ENCODE measurements at places on chromosomes 11 and 22.
A peak's percentile ranks its signal among the peaks of the same experiment; 100 is the strongest.

GRCh38 chr11:17855531-17856290 is 121.1 kb downstream of the KCNC1 start:
- DNase-seq: peak; percentile 8

- no peak for DNase-seq
Measured at GRCh38 chr11:3959903-3960265, 104.4 kb downstream of the STIM1 start.

GRCh38 chr22:26939466-26939865 is 282.1 kb downstream of the MIAT start:
- peak; percentile 10 for DNase-seq

DNA sequence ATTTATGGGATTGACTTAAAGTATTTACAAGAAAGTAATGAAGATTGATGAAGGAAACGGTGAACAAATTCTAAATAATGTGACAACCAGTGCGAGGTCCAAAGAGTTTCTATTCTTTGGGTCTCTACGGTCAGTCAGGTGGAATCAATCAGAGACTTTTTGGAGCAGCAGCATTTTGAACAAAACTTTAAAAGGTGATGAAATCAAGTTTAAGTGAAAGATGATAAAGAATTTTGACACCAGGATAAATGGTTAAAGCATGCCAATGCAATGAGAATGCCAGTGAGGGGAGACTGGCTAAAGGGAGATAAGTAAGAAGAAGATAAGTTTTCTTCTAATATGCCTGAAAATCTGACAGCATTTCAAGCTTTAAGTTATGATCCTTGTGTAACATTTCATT is 67.9 kb downstream of the DCUN1D5 start:
- no peak for DNase-seq

DNA sequence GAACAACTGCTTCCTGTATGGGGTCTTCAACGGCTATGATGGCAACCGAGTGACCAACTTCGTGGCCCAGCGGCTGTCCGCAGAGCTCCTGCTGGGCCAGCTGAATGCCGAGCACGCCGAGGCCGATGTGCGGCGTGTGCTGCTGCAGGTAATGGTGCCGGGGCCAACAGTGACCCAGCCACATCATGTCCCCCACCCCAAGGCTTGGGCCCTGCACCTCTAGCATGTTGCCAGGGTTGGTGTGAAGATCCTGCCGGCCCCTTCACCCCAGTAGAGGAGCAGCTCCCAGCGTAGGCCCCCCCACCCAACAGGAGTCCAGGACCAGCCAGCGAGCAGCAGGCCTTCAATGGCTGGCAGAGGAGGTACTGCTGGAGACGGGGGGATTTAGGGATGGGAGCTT is 15.9 kb downstream of the TAB1 start:
- no peak for DNase-seq

DNA sequence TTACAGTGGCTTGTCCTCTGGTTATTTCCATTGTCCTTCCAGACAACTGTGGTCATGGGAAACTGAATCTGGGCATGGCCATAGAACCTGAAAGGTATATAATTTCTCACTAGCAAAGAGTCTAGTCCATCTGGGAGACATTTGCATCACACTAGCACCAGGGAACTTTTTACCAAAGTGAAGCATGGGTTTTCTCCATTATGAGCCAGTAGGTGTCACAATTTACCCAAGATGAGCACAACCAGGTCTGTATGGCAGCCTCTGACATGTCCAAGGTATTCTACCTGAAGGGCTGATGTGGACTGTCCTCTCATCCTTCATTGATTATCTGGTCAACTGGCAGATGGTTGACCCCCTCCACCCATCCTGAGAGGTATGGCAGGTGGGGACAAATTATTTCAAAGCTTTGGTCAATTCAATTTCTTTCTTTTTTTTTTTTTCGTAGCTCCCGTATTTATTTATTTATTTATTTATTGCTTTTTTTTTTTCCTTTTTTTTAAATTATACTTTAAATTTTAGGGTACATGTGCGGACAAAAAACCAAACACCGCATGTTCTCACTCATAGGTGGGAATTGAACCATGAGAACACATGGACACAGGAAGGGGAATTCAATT is 425.9 kb downstream of the TMEM135 start:
- DNase-seq: peak; percentile 25

DNA sequence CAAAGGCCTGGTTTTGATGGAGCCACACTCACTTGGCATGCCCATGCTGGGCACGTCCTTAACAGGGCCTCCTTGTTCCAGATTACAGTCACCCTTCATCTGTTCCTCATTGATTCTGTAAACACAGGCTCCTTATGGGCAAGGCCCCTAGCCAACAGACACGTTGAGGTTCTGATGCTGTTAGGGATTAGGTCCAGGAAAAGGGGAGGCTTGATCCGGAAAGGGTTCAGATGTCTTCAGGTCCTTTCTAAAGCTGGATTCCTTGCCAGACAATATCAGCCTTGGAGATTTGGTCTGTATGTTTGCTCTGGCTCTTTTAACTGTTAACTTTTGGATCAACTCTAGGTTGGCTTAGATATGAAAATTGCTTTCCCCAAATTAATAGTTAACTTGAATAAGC is 46.9 kb upstream of the PRSS23 start:
- no peak for DNase-seq
